ENCODE measurements at places on chromosomes 1 and 21.

DNA sequence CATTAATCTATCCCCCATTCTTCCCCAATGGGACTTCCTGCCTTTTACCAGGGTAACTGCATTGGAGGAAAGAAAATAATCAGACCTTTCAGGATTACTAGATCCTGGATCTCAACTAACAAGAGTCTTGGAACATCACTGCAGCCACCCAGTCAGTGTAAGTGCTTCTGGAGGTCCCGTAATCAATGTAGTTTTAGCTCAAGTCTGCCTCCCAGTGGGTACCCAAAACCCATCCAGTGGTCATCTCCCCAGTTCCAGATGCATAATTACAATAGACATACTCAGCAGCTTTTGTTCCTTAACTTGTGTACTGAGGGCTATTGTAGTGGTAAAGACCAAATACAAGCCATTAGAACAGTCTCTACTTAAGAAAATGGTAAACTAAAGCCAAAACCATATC is 319.1 kb downstream of the GPATCH2 start:
- DNase-seq: no peak

DNA sequence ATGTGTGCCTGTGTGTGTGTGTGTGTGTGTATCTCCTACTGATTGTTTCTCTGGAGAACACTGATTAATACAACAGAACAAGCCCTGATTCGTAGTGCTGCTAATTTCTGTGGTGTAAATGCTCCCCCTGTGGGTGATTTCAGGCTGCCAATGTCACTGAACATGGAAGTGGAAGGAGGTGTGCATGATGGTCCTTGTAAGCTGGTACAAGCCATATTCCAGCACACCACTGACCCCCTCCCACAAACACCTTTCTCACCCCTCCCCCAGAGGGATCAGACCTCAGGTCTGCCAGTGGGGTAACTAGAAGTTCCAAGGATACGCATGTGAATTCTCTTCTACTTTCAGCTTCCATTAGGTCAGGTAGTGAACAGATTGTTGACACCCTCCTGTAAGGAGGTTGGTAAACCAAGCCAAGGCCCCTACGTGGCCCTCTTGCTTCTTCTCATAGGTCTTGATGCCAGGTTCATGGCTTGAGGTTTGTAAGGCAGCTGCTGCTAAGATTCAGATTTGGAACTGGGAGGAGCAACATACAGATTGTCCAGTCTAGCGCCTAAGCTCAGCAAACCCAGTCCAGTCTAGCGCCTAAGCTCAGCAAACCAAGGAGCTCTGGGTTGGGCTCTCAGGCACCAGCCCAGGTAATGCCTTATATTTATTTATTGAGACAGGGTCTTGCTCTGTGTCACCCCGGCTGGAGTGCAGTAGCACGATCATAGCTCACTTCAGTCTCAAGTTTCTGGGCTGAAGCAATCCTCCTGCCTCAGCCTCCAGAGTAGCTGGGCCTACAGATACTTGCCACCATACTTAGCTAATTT is 38.7 kb downstream of the DHCR24 start:
- no peak for DNase-seq

DNA sequence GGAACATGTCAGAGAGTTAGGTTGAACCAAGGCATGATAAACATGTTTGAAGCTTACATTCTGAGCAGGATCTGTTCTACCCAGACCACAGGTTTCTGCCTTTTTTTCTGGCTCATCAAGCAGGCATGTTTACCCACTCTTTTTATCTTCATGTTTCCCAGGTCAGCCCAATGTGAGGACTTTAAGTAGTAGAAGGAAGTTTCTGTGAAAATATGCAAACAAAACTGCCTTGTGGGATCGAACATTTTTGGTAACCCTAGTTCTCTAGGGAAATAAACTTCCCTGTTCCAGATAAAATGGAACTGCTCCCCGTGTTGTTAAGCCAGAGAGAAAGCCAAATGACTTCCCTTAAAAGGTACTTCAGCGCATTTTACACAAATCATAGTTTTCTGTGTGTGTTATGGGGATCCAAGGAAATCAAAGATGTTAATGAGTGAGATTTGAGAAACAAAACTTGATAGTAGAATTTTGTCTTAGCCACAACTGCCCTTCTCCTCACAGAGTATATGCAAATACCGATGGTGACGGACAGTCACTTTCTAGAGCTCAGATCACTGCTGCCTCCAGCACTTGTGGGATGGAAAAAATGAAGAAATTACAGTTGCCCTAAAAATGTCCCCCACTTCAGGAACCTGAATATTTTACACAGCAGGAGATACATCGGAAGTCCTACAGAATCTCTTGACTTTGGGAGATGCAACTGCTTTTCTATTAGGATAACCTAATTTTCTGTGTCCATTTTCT is 765 bp upstream of the HIPK1 start:
- no peak for DNase-seq

GRCh38 chr21:18026359-18026758 is 207.2 kb upstream of the C21orf91 start:
- no peak for DNase-seq

- DNase-seq: no peak
These were observed 170.5 kb downstream of the HFM1 start for GRCh38 chr1:91234181-91234580.

GRCh38 chr1:9699361-9699760 is 47.8 kb downstream of the PIK3CD start:
- DNase-seq: no peak

- no peak for DNase-seq
These were observed 943 bp downstream of the ERRFI1 start for GRCh38 chr1:8025061-8025670.

DNA sequence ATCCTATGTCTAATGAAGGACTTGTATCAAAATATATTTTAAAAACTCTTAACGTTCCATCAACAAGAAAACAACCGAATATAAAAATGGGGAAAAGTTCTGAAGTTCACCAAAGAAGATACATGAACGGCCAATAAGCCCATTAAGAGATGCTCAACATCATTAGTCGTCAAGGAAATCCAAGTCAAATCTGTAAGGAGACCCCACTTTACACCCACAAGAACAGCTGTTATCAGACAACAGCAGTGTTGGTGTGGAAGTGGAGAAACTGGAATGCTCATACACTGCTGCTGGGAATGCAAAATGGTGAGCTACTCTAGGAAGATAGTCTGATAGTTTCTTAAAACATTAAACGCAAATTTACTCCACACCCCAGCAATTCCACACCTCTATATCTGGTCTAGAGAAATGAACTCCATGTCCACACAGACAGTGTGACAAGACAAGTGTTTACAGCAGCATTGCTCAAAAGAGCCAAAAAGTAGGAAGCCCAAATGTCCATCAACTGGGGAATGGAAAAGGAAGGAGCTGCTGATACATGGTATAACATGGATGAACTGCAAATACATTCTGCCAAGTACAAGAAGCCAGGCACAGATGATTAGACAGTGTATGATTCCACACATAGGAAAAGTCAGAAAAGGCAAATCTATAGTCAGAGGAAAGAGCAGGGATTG is 18.5 kb downstream of the UBE2G2 start:
- no peak for DNase-seq

- no peak for DNase-seq
These were observed 35.9 kb downstream of the LYPLAL1 start for GRCh38 chr1:219209578-219209977.

GRCh38 chr1:181482521-181483284 is 614 bp upstream of the CACNA1E start:
- no peak for DNase-seq

DNA sequence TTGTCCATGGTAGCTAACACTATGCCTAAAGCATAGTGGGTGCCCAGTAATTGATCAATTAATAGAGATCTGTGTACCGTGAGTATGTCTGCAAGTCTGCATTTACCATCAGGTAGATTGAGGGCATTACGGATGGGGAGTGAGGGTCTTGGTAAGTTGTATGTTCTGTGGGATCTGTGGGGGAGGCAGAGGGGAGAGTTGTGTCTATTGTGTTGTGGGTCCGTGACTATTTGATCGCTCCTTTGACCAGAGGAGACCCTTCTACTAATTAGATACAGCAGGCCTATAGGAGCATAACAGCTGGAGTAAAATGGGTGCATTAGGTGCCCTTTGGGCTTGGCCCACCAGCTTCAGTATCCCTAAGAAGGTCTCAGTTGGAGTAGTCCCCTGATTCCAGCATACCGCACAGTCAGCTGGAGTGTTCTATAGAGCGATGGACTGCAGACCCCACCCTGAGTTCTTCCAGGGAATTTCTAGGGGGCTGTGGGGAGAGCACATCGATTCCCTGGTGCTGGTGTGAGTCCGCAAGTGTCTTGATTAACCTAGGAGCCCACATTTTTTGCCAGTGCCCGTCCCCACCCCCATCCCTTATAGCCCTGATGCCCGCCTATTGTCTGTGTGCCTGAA is 55.9 kb downstream of the RHBG start:
- no peak for DNase-seq

DNA sequence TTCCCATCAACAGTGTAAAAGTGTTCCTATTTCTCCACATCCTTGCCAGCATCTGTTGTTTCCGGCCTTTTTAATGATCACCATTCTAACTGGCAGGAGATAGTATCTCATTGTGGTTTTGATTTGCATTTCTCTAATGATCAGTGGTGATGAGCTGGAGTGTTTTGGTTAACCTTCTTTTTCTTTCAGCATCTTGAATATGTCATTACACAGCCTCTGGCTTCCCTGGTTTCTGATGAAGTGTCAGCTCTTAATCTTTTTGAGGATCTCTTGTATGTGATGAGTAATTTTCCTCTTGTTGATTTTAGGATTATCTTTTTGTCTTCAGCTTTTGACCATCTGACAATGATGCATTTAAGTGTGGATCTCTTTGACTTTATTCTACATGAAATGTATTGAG is 133.2 kb upstream of the GRIK3 start:
- DNase-seq: no peak

DNA sequence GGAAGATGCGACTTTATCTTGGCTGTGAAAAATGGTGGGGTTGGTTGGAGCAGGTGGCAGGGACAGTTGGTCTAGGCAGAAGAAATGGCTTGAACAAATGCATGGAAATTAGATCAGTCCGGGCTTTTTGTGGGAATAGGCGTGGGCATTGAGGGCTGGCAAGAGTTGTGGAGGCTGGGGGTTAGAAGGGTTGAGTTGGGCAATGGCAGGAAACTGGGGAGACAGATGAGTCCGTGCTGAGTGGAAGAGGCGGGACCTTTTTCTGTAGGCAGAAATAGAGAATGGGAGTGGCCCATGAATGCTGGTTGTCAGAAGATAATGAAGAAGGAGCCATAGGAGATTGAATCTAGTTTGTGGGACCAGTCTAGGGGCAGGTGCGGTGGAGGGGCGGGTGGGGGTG is 6.9 kb downstream of the PDPN start:
- no peak for DNase-seq

Data from KG1 (cell line).